ENCODE measurements at places on chromosomes 2 and 18. TPM values are rescaled to one million over a fixed set of nuclear protein-coding genes. Genes with fewer than 3 reads are reported as not detected.

DNA sequence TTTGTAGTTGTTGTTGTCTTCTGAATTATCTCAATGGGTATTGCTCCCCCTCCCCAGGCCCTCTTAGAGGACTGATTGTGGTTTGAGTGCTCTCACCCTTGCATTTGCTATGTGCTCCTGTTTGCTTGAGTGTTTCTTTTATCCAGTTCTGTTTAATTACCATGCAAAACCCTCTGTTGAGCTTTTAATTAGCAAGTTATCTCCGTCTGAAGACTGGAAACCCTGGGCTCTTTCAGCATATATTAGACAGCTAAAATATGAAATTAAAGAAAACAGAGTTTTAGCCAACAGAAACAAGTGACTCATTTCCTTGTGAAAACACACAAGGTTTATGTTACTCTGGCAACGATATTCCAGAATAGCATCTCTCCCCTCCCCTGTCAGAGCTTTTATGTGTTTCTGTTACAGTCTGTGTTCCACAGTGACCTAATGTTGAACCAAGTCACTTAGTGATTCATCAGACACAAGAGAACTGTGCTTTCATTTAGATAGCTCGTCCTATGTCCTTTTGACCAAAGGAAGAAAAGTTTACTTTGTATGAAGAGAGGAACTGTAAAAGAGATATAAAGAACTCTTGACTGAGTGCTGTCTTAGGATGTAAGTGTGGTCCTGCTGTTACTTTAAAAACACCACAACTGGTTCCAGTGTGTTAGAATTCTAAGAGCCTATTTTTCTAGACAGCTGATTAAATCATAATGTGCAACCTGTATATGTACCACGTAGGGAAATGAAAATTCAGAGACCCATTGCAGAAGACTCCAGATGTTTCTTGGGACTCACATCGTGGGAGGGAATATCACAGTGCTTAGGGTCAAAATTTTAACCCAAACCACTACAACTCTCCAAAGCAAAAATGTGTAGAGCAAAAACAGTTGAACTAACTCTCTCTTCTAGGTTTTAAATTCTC is 172.8 kb upstream of the RBMS1 start:
- peak; percentile 82 for DNase-seq

DNA sequence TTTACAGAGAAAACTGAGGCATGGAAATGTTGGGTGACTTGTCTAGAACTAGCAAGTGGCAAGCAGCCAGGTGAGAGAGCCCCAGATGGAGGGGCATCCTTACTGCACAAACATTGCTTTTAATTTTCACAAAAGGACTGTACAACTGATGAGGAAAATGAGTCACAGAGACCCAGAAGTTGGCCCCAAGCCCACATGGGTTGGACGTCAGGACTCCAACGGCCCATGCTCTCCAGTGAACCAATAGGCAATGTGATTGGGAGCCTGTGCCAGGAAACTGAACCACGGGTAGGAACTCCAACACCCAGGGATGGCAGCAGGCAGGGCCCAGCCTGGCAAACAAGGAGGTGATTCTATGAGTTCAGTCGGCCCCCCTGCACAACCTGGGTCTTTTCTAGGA is 50.8 kb downstream of the PID1 start:
- DNase-seq = no peak

GRCh38 chr2:219612577-219613286 is 14.7 kb upstream of the SLC4A3 start:
- DNase-seq = no peak

DNA sequence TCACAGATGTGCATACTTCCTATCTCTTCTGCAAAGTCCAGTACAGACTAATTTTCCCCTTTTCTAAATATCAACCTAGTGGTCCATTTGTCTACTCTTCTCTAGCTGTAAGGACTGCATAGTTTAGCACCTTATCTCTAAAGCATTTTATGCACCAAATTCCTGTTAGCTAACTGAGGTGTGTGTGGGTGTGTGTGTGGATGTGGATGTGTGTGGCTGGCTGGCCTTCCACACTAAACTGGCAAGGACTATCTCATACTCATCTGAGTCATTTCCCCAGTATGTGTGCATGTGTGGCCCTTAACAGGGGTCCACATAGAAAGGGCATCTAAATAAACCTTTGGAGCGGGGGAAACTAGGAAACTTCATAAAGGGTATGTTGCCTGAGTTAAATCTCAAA is 139.6 kb downstream of the TTC32 start:
- DNase-seq = no peak

GRCh38 chr2:51535763-51536162 is 503.8 kb upstream of the NRXN1 start:
- DNase-seq = no peak

MALL gene
- 0.63 TPM for polyA plus RNA-seq
